ENCODE measurements at places on chromosomes 12 and 14.

DNA sequence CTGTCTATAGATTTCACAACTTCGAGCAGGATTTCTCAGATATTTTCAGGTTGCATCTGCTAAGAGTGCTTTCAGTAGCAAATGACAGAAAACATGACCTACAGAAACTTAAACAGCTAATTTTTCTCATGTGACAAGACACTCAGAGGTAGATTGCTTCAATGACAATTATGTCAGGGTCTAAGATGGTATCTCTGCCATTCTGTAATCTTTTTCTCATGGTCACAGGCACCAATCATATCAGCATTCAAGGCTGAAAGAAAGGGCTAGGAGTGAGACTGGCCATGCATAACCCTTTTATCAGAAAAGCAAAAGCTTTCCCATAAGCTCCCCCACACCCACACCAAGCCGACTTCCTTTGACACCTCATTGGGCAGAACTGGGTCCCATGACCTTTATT, 450.5 kb upstream of the FAR2 start:
- DNase-seq, result no peak

GRCh38 chr12:60278209-60278608, 682.4 kb downstream of the SLC16A7 start:
- no peak for DNase-seq

DNA sequence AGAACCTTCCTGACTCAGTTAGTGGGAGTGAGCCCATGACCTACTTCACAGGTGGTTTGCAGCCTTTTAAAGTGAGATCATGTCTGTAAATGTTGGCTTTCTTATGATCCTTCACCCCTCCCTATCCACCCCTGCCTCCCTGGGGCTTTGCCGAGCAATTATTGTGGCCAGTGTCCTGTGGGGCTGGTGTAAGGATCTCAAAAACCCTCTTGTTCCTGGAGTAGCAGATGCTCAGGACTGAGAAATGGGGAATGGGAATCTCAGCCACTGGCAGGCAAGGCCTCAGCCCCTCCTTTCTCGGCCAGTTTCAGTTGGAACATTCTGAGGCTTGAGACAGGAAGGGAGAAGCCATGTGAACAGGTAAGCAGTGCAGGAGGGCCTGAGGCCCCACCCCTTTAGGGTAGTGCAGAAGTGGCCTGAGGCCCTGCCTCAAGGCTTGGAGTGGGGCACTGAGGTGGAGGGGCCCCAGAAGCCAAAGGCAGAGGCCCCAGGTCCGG, 53.8 kb downstream of the PLEKHG3 start:
- DNase-seq, result no peak

DNA sequence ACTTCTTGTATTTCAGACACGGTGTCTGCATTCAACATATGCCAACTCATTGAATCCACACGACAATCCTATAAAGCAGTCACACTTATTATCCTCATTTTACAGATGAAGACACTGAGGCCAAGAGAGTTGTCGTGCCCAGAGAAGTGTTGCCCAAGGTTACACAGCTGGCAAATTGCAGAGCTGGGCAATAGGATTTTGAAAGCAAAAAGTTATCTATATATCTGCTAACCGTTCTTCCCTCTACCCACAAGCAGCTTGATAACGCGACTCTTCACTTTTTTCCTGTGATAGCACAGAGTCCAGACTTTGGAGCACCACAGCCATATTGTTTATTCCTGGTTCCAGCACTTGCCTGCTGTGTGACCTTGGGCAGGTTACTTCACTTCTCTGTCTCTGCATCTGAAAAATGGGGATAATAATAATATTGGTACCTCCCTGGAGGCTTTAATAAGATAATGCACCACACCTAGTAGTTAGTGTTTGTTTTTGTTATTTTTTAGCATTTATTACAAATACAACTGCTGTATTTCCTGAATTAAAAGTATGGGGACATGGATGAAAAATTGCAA, 82.2 kb downstream of the CHST11 start:
- DNase-seq, result no peak

GRCh38 chr12:38137716-38138115, 178.9 kb upstream of the ALG10B start:
- no peak for DNase-seq

- DNase-seq, result no peak
Measured at GRCh38 chr14:87756661-87757060, 236.3 kb downstream of the GALC start.

GRCh38 chr14:30621354-30621939, 672 bp upstream of the SCFD1 start:
- DNase-seq, result no peak

- DNase-seq, result no peak
Measured at GRCh38 chr14:102485693-102486512, 23.7 kb downstream of the ANKRD9 start.

DNA sequence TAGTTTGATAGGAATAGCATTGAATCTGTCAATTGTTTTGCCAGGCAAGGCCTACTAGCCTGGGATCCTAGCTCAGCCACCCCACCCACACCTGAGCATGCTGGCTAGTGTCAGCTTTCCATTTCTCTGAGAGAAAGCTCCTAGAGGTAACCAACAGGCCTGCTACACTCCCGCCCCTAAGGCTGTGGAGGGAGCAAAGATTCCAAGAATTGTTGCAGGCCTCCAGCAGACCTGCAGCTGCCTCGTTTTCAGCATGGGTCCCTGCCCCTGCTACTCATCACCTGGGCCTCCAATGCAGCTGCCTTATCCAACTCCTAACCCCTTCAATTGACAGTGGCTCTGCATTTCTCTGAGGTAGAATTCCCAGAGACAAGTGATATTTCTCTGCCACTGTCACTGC, 852.4 kb upstream of the MDGA2 start:
- no peak for DNase-seq

DNA sequence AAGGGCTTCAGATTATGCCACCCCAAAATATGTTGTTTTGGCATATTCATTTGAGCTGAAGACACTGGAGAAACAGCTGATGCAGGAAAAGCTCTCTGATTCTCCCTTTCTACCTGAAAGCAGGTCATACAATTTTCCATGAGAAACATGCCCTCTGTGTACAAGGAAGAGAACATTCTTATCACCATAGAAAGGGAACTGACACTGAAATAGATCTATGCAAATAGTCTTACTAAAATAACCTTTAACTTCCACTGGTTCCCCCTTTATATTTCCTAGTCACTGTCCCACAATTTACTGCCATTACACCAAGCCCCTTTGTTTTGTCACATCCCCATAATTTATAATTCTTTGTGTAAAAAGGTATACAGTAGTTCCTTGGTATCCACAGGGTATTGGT, 9.6 kb upstream of the PHC1 start:
- DNase-seq, result no peak

- DNase-seq, result no peak
Measured at GRCh38 chr12:65339161-65339560, 60.7 kb downstream of the MSRB3 start.

DNA sequence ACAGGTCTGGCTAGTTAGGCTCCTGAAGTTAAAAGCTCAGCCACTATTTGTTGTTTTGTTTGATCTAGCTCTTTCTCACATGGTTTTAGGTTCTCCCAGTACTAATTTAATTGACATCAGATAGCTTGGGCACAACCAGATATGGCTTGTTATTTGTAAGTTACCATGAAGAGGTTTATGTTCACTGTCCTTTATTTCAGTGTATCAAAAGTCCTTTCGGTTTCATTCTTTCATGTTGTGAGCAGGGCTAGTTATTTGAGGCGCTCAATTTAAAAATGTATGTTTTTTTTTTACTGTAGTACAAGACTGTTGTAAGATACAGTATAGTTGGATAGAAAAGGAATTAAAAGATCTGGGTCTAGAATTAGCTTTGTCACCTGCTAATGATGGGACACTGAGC, 7.0 kb downstream of the GPX2 start:
- no peak for DNase-seq

DNA sequence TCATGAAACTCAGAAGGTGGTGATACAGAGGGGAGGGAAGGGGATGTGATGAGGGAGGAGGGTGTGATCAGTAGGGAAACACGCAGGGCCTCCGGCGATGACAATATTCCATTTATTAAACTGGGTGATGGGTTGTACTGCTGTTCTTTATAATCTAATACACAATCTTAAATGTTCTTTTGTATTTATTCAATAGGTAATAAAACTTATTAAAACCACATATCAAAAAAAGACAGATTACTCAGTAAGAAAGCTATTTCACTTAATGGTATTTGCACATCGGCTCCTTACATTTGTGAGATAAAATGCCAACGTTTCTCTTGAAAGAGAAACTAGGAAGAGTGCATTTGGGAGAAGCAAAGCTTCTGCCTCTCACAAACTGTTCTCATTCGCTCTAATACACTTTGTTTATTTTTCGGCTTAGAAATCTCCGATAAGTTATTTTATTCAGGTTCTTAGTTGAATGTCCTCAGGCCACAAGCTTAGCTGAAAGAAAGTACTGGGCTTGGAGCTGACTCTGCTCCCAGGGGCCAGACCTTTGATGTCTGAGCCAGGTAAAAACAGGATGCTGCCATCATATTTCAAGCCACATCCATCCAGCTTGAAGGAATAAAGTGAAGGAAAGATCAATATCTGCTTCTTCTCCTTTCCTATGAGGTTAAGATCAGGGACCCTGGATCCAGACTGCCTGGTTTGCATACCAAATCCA, 17.5 kb downstream of the STON2 start:
- no peak for DNase-seq
